ENCODE measurements at places on chromosomes 6 and 20. TPM values are rescaled to one million over a fixed set of nuclear protein-coding genes. Genes with fewer than 3 reads are reported as not detected.
A peak's percentile ranks its signal among the peaks of the same experiment; 100 is the strongest.

Gene AKAP7
- 4.2 TPM for total RNA-seq

Gene MRPS26
- total RNA-seq: 31.2 TPM

Gene TPBG
- not detected for total RNA-seq

Gene FOXQ1
- total RNA-seq: not detected

GRCh38 chr20:47501116-47501481 lies 588 bp upstream of the NCOA3 start:
- H3K27ac ChIP-seq: peak overlapping the region; percentile 87
- peaks cover 8% of the 10 kb centered on the region for H3K36me3 ChIP-seq
- no peak for DNase-seq
- H3K4me1 ChIP-seq: peaks cover 48% of the 10 kb centered on the region
- no peaks in the 10 kb centered on the region for H3K27me3 ChIP-seq

GRCh38 chr6:166870602-166871208 lies 85.6 kb downstream of the RNASET2 start:
- H3K4me1 ChIP-seq: no peaks in the 10 kb centered on the region
- no peak overlapping the region for H3K27ac ChIP-seq
- no peak overlapping the region for H3K4me3 ChIP-seq

GRCh38 chr6:81084776-81085430 lies 667.6 kb downstream of the TENT5A start:
- H3K27ac ChIP-seq: no peak overlapping the region
- H3K27me3 ChIP-seq: no peaks in the 10 kb centered on the region

- no peaks in the 10 kb centered on the region for H3K27me3 ChIP-seq
- no peak overlapping the region for H3K4me3 ChIP-seq
- H3K36me3 ChIP-seq: peaks cover 44% of the 10 kb centered on the region
- peaks cover 64% of the 10 kb centered on the region for H3K4me1 ChIP-seq
- H3K27ac ChIP-seq: no peak overlapping the region
- DNase-seq: no peak
Measured at GRCh38 chr20:59027741-59028320, 4.3 kb downstream of the ATP5F1E start.

GRCh38 chr6:113735491-113735890 lies 121.7 kb upstream of the MARCKS start:
- peaks cover 5% of the 10 kb centered on the region for H3K4me1 ChIP-seq
- no peak overlapping the region for H3K4me3 ChIP-seq
- no peaks in the 10 kb centered on the region for H3K36me3 ChIP-seq

GRCh38 chr20:1565461-1565860 lies 8.0 kb upstream of the SIRPD start:
- no peak overlapping the region for H3K4me3 ChIP-seq
- no peaks in the 10 kb centered on the region for H3K36me3 ChIP-seq
- peaks cover 21% of the 10 kb centered on the region for H3K27me3 ChIP-seq
- no peak for DNase-seq
- H3K27ac ChIP-seq: no peak overlapping the region
- no peaks in the 10 kb centered on the region for H3K4me1 ChIP-seq

GRCh38 chr6:131124336-131125071 lies 10.8 kb upstream of the AKAP7 start:
- DNase-seq: no peak
- no peaks in the 10 kb centered on the region for H3K36me3 ChIP-seq
- no peaks in the 10 kb centered on the region for H3K4me1 ChIP-seq
- H3K27ac ChIP-seq: no peak overlapping the region

- peaks cover 2% of the 10 kb centered on the region for H3K27me3 ChIP-seq
- peaks cover 11% of the 10 kb centered on the region for H3K4me1 ChIP-seq
- H3K27ac ChIP-seq: no peak overlapping the region
- peaks cover 6% of the 10 kb centered on the region for H3K36me3 ChIP-seq
Measured at GRCh38 chr6:140773276-140773675, 1359.4 kb upstream of the GJE1 start.

- no peak overlapping the region for H3K27ac ChIP-seq
- H3K36me3 ChIP-seq: peaks cover 15% of the 10 kb centered on the region
Measured at GRCh38 chr6:22904431-22904830, 335.1 kb downstream of the HDGFL1 start.

DNA sequence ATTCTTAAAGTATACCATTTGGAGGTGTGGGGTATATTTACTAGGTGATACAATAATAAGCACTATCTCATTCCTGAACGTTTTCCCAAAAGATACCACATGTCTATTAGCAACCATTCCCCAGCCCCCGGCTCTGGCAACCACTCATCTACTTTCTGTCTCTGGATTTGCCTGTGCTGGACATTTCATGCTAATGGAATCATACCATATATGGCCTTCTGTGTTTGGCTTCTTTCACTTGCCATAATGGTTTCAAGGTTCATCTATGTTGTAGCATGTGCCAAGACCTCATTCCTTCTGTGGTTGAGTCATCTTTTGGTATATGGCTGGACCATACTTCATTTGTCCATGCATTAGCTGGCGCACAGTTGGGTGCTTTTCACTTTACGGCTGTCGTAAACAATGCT lies 39.7 kb downstream of the BCAS4 start:
- DNase-seq: no peak
- H3K4me1 ChIP-seq: peaks cover 6% of the 10 kb centered on the region

DNA sequence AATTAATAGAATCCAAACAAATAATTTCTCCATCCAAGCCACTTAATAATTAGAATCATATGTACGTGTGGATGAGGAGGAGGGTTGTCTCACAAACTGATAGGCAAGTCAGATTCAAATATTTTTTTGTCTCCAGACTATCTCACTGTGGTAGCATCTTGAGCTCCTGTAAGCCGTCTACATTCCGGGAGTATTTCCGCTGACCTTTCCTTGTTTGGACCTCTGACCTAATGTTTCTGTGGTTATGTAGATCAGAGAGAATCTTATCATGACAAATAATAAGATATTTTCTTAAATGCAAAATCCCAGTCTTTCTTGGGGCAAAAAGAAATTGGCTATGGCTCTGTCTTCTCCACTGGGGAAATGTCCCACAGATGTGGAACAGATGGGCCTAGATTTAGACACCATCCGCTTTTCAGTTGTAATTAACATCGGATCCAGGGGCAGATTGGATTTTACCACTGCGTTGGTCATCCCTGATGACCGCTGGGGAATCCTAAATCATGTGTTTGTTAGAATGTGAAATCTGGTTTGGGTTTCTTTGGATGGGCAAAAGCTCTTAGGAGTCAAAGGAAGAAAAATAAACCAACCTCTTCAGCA lies 197.1 kb upstream of the RIN2 start:
- no peak overlapping the region for H3K4me3 ChIP-seq
- H3K27me3 ChIP-seq: no peaks in the 10 kb centered on the region
- H3K27ac ChIP-seq: no peak overlapping the region
- H3K36me3 ChIP-seq: no peaks in the 10 kb centered on the region
